ENCODE measurements at places on chromosomes 2 and 18.

DNA sequence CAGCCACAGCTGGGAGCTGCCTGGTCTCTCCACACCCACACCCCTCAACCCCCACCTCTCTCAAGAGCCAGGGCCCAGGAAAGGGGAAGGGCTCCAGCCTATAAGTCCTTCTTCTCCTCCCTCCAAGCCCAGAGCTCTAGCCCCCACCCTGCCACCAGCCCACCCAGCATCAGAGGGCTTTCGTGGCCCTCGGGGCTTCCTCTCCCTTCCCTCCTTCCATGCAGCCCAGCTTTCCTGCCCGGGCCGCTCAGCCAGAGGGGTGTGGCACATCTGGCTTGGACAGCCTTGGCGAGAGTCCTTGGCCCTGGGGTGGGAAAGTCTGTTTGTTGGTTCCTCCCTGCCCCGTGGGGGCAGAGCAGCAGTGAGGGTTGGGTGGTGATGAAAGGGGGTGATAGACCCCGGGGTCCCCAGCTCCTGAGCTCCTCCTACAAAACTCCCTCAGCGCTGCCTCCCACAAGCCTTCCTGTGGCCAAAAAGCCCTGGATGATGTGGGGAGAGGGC lies 7.0 kb downstream of the TNS1 start:
- no peak for DNase-seq

- no peak for DNase-seq
Measured at GRCh38 chr2:138708682-138709241, 71.4 kb downstream of the NXPH2 start.

DNA sequence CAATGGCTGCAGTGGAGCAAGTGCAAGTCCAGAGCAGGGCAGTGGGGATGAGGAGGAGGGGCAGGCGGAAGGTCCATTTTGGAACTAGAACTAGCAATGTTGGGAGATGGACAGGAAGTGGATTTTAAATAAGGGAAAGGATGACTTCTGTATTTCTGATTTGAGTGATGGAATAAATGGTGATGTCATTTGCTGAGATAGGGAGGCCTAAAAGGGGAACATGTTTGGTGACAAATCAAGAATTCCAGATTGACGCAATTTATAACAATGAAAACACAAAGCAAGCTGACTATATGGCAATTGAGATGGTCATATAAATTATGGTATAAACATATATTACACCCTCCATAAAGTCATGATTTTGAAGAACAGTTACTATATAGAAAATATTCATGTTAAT lies 209.3 kb downstream of the SS18 start:
- no peak for DNase-seq

GRCh38 chr18:38695559-38696280 lies 1130.1 kb upstream of the CELF4 start:
- DNase-seq: no peak

DNA sequence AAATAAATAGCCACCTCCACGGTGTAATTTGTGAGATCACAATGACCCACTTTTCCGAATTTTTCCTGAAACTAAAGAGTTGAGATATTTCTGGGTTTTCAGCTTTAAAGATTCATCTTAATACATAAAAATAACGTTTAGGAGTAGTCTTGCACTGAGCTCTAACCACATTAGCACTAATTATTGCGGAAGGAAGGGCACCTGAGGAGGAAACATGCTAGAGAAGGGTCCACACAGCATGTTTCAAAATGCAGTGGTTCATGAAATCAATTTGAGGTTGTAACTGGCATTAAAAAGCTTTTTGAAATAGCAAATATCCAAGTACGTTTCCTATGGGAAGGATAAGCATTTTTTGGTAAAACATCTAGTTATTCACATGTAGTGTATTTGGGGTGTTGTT lies 8.4 kb downstream of the INPP4A start:
- DNase-seq: no peak

- DNase-seq: no peak
Measured at GRCh38 chr2:237201461-237202287, 116.0 kb downstream of the COPS8 start.

GRCh38 chr18:9091066-9091476 lies 11.4 kb upstream of the NDUFV2 start:
- DNase-seq: no peak

DNA sequence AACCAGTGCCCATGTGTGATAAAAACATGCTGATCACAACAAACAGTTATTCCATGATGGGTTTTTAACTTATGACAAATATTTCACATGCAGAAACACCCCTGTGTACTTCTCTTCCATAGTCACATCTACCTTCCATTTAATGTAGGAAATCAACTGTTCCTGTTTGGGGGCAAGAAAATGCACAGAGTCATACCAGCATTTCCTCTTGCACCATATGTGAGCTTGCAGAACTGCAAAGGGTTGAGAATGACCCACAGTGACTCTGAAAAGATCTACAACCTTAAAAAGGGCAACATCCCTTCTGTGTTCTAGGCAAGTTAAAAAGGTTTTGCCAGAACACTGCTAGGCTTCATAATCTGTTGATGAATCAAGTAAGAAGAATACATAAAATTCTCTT lies 9.9 kb downstream of the BMP10 start:
- no peak for DNase-seq

- DNase-seq: no peak
Measured at GRCh38 chr2:192735447-192735846, 540.7 kb upstream of the TMEFF2 start.

All from iPS DF 6.9 (cell line).